ENCODE measurements at places on chromosomes 5 and 9.

DNA sequence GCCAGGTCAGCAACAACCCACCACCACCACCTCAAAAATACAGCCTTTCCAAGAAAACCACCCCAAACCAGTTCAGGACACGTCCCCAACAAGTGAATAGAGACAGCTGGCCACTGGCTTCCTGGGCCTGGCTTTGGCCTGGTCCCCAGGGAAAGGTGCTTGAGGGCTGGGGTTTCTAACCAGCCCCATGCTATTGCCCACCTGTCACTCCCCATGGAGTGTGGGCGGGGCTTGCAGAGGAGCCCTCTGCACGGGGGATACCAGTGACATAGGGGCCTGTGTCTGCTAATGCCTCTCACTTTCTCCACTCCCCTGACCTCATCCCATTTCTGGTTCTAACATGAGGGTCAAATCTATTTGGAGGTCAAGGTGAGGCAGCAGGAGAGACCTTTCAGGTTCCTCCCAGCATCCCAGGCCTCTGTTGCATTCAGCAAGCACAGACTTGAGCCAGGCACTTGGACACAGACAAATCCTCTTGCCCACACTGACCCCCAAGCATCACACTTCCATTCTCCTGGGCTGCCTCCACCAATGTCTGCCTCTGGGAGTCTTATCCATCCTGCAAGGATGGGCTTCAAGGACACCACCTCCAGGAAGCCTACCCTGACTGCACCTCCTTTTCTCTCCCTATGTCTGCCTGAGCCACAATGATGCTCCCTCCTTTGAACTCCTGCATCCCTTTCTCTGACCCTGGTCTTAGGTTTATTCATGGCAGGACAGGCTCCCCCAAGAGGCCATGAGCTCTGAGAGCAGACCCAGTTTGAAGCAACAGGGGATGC, 16.1 kb upstream of the TTLL11 start:
- no peak for DNase-seq

- DNase-seq, result no peak
These were observed 12.1 kb downstream of the ADAM19 start for GRCh38 chr5:157563373-157563928.

GRCh38 chr5:125487231-125487630, 740.8 kb upstream of the ZNF608 start:
- no peak for DNase-seq

- no peak for DNase-seq
These were observed 573.2 kb downstream of the CCDC171 start for GRCh38 chr9:16126042-16126441.

DNA sequence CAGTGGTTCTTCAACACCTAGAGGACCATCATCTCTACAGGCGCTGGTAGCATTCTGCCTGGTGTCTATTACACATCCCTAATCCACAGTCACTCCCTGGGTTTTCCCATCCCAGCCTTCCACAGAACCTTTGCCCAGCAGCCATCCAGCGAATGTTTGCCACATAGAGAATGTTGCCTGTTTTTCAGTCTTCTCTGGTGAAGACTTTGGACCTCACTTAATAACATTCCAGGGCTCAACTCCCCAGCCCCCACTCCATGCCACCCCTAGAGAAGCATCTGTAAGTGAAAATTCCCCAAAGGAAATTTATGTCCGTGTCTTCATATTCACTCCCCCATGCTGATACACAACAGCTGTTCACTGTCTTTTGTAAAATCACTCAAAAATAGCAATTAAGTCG, 249.6 kb downstream of the AOPEP start:
- DNase-seq, result no peak

Measured in right atrium auricular region (tissue), 2 donors.